SIG-M5 (cell line): ENCODE measurements at places on chromosomes 1 and 21.
A peak's percentile ranks its signal among the peaks of the same experiment; 100 is the strongest.

GRCh38 chr1:201059871-201060555 is 36.5 kb upstream of the KIF21B start:
- DNase-seq, result no peak

- DNase-seq, result no peak
Observed at GRCh38 chr1:171185091-171185490, at the start of gene FMO2. TSS of gene FMO2 (plus strand) at chr1:171185300. CDS start at chr1:171185714, 414 bp downstream.

DNA sequence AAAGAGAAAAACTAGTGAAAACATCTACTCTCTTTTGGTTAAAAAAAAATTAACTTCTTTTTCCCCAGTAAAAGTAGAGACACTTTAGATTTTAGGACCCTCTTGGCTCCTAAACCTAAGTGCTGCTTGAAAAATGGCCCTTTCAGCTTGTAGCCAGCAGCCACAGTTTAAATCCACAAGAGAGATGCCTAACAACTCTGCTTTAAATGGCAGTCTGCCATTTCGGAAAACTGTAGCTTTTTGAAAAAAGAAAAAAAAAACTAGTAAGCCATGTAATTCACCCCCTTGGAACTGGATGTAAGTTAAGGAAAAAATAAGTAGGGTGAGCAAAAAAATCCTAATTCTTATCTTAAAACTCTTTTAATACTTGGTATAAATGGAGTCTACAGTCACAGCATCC is 56.0 kb downstream of the LHX9 start:
- DNase-seq, result no peak

- no peak for DNase-seq
Observed at GRCh38 chr1:165441166-165441880, 3.6 kb downstream of the RXRG start.

GRCh38 chr1:115056395-115056798 is 26.8 kb downstream of the TSHB start:
- DNase-seq, result peak; percentile 52

- no peak for DNase-seq
Observed at GRCh38 chr1:117795792-117796191, 133.6 kb downstream of the GDAP2 start.

DNA sequence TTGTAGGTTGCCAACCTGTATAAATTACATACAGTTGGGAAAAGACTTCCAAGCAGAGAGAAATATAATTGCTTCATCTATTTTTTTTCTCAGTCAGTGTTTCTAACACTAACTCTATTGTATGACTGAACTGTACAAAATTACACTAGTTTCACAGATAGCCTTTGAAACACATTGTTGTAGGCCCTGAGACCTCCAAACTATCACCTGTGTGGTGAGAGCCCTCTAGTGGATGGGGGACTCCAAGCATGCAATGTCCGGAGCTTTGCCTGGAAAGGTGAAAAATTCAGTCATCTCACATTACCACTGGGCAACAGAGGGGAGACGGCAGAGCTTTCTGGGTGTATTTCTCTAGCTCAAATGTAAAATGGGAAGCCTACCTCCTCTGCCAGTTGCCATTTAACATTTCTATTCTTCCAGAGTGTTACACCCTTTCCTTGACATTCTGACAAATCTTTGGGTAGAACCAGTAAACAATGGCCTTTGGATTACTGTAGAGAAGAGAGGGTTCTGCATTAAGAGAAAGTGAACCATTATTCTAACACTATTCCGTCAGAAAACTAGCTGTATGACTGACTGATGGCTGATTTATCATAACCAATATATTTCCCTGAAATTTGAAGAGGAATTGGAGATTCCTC is 212.2 kb downstream of the LYPLAL1 start:
- DNase-seq, result no peak

DNA sequence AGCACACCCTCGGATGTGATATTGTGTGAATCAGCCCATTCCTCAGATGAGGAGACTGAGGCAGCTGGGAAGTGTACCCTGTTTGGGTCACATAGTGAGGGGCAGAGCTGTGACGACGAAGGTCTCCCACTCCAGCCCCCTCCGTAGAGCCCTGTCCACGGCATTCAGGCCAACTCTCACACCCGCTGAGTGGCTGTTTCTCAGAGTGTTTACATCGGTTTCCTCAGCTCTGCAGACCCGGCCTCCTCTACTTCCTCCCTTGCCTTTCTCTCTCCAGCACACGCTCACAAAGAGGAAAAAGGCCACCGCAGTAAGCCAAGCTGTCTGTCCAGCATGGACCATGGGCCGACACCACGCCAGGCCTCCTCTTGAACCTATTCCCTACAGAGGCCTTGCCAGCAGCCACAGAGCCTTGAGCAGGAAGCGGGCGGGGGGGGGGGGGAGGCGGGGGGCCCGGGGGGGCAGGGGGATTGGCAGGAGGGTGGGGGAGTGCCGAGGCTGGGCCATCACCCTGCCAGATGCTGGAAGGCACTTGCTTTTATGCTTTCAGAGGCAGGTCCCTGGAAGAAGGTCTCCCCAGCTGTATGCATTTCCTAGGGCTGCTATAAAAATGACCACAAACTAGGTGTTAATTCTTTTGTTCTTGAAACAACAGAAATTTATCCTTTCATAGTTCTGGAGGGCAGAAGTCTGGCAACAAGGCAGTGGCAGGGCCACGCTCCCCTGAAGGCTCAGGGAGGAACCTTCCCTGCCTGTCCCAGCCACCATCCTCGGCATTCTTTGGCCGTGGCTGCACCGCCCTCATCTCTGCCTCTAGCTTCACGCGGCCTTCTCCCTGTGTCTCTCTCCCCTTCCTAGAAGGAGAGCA is 178.4 kb downstream of the PSMG1 start:
- no peak for DNase-seq

DNA sequence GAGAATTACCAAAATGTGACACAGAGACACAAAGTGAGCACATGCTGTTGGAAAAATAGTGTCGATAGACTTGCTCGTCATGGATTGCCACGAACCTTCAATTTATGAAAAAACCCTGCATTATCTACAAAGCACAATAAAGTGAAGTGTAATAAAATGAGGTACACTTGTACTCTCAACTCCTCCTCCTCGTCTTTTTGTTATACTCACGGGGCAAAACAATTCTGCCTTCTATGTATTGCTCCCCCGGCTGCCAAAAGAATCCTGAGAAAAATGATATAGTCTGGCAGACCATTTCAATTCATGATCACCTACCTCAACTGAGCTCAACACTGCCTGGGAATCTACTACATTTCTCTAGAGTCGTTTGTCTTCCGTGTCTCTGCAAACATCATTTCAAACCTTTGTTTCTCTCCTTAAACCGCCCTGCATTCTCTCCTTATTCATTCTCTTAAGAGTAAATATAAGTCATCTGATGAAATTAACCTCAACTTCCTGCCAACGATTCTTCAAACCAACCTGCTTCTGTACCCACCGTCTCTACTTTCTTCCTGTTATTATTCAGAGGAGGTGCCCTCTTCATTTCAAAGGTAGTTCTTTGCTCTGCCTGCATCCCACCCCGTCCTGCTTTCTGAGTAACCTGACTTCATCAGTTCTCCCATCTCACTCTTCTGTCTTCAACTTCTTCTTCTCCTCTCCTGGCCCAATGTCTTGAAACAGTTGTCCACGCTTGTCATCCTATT is 12.9 kb upstream of the IL19 start:
- no peak for DNase-seq

- no peak for DNase-seq
Observed at GRCh38 chr1:196319301-196319700, 288.9 kb downstream of the KCNT2 start.

DNA sequence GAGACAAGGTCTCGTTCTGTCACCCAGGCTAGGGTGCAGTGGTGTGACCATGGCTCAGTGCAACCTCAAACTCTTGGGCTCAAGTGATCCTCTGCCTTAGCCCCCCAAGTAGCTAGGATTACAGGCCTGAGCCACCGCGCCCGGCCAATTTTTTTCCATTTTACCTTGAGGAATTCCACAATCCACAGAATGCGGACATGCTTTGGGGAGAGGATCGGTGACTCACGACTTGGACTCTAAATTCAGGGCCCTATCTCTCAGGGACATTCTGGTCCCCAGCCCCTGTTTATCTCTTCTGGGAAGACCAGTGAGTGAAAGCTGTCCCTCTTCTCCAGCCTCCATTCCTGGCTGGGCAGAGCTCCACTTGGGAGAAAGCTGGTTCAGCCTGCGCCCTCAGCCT is 5.2 kb downstream of the PADI1 start:
- DNase-seq, result no peak

DNA sequence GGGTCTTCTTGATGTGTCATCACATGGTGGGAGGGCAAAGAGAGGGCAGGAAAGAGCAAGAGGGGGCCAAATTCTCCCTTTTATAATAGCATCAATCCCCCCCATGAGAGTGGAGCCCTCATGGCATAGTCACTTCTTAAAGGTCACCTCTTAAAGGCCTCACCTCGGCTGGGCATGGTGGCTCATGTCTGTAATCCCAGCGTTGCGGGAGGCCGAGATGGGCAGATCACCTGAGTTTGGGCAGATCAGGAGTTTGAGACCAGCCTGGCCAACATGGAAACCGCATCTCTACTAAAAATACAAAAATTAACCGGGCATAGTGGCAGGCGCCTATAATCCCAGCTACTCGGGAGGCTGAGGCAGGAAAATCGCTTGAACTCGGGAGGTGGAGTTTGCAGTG is 170.1 kb downstream of the PGBD5 start:
- no peak for DNase-seq

GRCh38 chr1:174815474-174815908 is 184.3 kb upstream of the CACYBP start:
- DNase-seq, result no peak

- no peak for DNase-seq
Observed at GRCh38 chr1:192592981-192593708, 17.6 kb downstream of the RGS1 start.

DNA sequence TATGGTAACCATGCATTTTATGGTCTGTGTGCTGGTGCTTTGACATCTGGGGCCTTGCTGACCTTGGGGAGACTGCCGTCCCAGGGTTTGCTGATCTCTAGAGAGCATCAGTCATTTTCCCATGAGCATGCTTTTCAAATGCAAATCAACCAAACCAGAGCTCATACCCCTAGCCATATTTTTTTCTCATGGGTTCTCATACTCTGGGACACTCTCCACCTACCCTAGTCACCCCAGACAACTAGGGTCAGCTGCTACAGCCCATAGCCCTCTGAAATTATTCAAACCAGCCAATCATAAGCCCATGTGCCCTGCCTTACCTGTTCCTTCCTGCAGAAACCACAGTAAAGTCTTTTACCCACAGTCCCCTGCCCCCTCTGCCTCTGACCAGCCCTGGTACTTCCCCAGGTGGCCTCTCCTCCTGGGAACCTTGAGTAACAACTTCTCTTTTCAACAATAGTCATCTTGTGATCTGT is 132.0 kb downstream of the MAP3K21 start:
- DNase-seq, result no peak

DNA sequence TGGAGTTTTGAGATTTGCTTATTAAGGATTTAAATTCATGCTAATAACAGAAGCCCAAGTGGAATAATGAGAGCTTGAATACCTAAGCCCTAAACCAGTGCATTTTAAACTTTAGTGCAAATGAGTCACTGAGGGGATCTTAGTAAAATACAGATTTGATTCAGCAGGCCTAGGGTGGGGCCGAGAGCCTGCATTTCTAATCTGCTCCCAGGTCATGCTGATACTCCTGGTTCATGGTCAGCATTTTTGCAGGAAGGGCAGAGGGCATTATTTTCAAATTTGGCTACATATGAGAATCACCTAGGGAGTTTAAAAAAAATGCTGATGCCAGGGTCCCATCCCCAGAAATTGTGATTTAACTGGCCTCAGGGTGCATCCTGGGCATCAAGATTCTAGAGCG is 39.3 kb downstream of the DNTTIP2 start:
- DNase-seq, result no peak

- DNase-seq, result no peak
Observed at GRCh38 chr1:208180421-208180820, 63.8 kb downstream of the PLXNA2 start.

- DNase-seq, result no peak
Observed at GRCh38 chr1:234970731-234971476, 157.7 kb downstream of the TOMM20 start.

DNA sequence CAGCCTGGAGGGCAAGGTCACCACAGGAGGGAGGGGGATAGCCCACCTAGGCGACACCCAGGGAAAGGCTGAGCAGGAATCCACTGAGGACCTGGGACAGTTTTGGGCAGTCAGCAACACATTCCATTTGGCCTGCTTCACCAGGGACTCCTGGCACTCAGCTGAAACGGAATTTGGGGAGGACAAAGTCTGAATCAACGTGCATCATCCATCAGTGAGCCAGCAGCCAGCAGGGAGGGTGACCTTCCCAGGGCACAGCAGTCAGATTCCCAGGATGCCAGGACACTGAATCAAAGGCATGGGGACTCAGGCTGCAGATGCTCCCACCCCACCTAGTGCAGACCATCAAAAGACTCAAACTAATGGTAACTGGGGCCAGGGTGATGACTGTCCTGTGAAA is 4.6 kb downstream of the SH3BP5L start:
- no peak for DNase-seq

GRCh38 chr21:30349572-30349971 is 1.2 kb upstream of the KRTAP23-1 start:
- DNase-seq, result no peak

- DNase-seq, result no peak
Observed at GRCh38 chr1:43440358-43440757, 13.4 kb downstream of the HYI start.

GRCh38 chr1:68010543-68010942 is 39.9 kb downstream of the DIRAS3 start:
- no peak for DNase-seq

DNA sequence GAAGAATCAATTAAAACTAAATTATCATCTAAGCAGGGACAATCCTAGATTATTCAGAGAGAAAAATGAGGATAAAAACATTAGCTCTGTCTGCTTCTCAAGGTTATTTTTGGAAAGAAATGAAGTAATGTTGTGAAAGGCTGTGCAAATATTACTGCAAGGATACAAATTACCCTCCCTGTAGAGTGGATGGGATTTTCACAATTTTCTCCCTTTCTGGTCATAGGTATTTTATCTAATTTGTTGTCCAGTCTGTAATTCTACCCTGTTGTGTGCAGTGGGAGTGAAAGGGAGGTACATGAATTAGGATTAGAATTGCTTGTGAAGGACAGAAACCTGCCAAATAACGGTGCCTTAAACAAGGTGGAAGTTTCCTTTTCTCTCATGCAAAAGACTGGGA is 54.7 kb downstream of the MAP3K7CL start:
- no peak for DNase-seq
